NCI-H1048 (cell line): ENCODE measurements at places on chromosomes 3 and 15.

- no peak for DNase-seq
Observed at GRCh38 chr3:43317461-43318316, 31.3 kb downstream of the SNRK start.

- no peak for DNase-seq
Observed at GRCh38 chr3:129593595-129594339, 12.7 kb downstream of the PLXND1 start.

GRCh38 chr3:110430146-110430545 lies 641.5 kb upstream of the NECTIN3 start:
- DNase-seq = no peak

DNA sequence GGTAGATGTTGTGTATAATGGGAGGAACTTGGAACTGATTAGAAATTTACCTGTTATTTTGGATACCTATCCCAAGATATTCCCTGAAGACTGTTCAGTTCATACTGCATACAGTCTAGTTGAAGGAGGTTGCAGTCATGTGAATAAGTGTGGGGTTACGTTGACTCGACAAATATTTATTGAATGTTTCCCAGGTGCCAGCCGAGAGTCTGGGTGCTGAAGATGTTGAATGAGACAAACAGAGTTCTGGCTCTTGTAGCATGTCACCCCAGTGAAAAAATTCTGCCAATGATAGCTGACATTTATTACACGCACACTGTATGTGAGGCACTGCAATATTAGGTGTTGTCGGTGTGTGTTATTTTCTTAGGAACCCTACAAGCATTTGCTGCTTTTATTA lies 176.0 kb downstream of the KCNMB2 start:
- no peak for DNase-seq

DNA sequence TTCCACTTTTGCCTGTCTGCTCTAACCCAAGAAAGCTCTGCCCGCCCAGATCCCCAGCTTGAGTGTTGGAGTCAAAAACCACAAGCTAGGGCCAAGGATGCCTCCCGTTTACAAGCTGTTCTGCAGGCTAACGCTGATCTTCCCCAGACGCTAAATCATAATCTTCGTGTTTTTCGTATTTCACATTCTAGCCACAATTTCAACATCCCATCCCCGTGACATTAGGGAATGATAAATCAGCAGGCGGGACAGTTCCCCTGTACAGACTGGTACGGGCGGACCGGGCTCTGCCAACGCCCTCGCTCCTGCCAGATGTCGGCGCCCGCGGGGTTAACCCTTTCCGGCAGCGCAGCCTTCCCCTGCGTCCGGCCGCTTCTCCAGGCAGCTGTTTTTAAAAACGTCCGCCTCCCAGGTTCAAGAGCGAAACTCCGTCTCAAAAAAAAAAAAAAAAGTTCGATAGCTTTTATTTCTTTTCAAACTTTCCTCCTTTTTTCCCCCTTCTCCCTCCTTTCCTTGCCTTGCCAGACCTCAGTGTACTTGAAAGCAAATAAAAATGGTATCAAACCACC lies 81.0 kb upstream of the BNC1 start:
- no peak for DNase-seq

DNA sequence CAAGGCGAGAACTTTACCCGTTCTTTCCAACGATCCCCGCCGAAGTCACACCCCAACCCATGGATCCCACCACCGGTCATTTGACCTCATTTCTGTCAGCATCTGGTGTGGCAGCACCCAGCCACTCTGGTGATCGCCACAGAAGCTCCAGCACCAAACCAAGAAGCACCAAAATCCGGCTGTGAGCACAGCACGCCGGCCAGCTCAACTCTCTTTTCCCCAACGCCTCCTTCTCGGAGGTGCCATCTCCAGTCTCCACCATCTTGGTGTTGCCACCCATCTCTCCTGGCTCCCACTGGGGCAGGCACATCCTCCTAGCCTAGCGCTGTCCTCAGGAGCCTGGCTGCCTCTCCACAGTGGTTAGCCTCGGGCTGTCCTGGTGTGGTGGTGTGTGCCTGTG lies 6.5 kb downstream of the MUC4 start:
- DNase-seq = no peak

DNA sequence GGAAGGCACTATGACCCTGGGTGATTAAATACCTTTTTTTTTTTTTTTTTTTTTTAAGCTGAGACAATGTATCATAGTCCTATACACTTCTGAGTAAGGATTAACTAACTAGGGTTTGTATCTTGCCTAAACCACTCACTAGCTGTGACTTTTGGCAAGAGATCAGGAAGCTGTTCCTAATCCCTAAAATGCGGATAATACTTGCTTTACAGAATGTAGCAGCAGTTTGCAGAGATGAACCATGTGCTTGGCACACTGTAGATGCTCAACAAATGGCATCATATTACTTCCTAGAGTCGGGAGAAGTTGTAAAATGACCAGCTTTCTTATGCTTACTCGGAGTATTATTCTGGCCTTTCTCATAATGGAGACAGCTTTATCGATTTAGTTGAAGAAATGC lies 25.6 kb upstream of the PYGO1 start:
- no peak for DNase-seq

- no peak for DNase-seq
Observed at GRCh38 chr3:38473229-38473628, 19.5 kb downstream of the ACVR2B start.

DNA sequence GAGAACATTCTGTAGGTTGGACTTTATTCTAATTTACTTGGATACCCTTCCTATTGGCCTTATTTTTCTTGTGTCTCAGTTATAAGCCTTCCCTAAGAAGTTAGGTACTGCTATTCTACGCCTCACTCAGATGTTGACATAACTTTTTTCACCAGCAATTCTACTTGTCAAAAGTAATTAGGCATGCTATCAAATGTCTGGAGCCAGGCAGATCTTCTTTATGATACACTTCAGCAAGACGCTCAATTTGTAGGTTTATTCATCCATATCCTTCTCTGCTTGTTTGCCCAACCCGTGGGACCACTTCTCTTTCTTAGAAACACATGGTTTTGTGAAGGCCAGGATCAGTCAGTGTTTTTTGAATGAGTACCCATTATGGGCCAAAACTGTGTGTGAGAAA lies 36.2 kb upstream of the COL8A1 start:
- DNase-seq = no peak

- DNase-seq = no peak
Observed at GRCh38 chr3:182618981-182619591, 174.2 kb upstream of the ATP11B start.

DNA sequence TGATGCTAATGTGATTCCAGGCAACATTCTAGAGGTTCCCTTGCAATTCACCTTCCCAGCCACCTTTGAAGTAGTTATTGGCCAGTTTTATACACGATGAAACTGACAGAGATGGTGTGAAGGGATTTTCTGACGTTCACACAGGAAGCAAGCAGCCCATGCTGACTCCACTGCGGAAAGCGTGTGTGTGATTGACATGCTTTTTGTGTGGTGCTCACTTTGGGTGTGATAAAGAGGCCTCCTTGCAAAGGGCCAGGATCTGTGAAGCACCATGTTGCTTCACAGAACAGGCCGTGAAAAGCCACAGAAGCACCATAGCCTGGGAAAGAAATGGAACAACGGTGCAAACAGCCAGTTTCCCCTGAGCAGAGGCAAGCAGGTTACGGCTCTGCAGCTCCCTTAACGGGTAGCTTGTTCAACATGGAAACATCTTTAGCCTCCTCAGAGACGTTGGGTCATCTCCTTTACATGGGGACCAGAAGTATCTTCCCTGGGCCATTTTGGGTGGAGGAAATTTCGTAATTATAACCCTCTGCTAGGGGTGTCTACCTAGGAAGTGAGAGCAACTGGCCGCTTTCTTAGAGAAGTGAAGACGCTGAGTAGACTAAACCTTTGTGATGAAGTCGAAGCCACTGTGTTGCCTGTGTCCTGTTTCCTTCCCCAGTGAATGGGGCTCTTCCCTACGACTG lies 108.5 kb downstream of the APBA2 start:
- DNase-seq = no peak

GRCh38 chr15:100429116-100429728 lies 87.4 kb upstream of the ADAMTS17 start:
- no peak for DNase-seq

DNA sequence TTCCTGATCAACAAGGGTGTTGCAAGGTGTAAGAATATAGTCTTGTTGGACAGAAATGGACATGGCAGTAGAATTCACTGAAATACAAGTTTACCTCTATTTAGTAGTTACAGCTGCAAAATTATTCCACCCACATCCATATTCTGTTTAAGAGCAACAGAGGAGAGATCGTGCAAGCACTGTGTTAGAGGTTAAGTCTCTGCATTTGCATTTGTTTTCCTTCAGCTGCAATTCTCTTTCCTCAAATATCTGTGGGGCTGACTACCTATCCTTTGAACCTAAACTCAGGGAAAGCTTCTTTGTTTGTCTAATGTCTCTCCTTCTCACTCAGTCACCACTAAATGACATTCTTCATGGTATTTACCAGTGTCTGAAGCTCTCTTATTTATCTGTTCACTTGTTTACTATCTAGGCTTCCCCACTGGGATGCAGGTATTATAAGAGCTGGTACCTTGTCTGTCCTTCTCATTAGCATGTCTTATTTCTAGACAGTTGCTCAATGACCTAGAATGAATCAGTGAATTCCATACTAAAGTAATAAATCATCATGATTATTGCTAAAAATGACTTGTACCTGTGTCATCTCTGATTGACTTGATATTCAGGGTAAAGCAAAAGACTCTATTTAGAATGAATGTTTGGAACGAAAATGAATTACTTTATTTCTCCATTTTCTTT lies 175.3 kb upstream of the FEZF2 start:
- no peak for DNase-seq

DNA sequence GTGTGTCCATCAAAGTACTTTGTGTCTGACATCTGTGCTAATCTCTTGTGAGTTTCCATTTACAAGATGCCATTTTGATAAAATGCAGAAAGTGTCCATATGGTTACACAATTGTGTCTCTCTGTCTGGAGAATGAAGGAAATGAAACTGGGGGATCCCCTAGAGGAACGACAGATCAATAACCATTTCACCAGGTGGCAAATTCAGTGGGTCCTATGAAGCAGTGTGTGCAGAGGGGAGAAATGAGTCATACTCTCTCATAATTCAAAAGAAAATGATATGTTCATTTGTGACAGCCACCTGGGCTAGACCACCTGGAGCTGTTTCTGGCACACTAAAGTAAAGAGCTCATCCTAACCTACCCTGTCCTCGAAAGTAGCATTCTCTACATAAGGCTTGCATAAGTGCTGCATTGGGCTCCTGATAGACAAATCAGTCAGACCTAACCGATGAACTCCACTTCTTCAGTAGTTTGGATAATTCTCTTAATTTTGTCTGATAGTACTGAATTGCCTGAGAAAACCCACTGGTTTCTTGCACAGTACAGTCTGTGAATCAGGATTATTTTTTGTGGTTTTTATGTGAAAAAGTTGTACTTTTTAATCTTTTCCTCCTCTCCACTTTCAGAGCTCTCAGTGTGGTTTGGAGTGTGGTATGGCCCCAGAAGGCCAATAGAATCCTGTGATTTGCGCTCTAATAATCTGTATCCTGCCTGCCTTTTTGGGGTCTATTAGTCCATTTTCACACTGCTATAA lies 10.3 kb upstream of the CD47 start:
- DNase-seq = no peak

DNA sequence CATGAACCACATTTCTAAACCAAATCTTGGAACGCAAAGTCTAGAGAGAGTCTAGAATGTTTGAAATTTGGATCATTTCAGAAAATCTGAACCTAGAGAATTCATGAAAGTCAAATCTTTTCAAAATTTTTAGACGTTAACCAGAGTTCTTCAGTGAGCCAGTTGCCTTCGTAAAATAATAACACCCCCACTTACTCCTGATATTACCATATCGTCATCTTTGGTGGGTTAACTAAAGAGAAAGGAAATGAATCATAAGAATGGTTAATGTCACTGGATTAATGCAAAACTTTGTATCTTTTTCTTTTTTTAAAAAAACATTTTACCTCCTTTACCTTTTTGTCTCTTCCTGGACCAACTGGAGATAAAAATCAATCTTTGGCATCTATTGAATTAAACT lies 1.2 kb upstream of the ZBED2 start:
- no peak for DNase-seq
